ENCODE measurements at places on chromosomes 12 and 14. TPM values are rescaled to one million over a fixed set of nuclear protein-coding genes. Genes with fewer than 3 reads are reported as not detected.

The HRK gene
- total RNA-seq = 0.55 TPM

The RTL1 gene
- total RNA-seq = not detected

The MNAT1 gene
- 79.7 TPM for total RNA-seq

The GYS2 gene
- total RNA-seq = not detected

- no peak overlapping the region for H3K27ac ChIP-seq
- peaks cover 14% of the 10 kb centered on the region for H3K4me1 ChIP-seq
- H3K36me3 ChIP-seq = no peaks in the 10 kb centered on the region
Observed at GRCh38 chr12:56193025-56193578, 3.8 kb upstream of the SMARCC2 start.

GRCh38 chr14:36067428-36068187, 108.9 kb downstream of the PTCSC3 start:
- peaks cover 23% of the 10 kb centered on the region for H3K4me1 ChIP-seq
- no peak overlapping the region for H3K4me3 ChIP-seq
- H3K36me3 ChIP-seq = no peaks in the 10 kb centered on the region
- peak; percentile 53 for DNase-seq

- H3K27me3 ChIP-seq = peaks cover 3% of the 10 kb centered on the region
- H3K4me3 ChIP-seq = no peak overlapping the region
- H3K36me3 ChIP-seq = no peaks in the 10 kb centered on the region
- H3K4me1 ChIP-seq = no peaks in the 10 kb centered on the region
Observed at GRCh38 chr14:94480809-94481208, 4.8 kb upstream of the SERPINA9 start.

DNA sequence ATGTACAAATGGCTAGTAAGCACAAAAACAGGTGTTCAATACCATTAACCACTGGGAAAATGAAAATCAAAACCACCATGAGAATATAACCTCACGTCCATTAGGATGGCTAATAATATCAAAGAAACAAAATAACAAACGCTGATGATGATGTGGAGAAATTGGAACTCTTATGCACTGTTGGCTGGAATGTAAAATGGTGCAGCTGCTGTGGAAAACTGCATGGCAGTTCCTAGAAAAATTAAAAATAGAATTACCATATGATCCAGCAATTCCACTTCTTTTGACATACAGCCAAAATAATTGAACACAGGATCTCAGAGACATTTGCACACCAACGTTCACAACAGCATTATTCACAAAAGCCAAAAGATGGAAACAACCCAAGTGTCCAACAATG, 51.5 kb downstream of the TMPRSS12 start:
- no peaks in the 10 kb centered on the region for H3K36me3 ChIP-seq
- no peak overlapping the region for H3K27ac ChIP-seq
- H3K4me1 ChIP-seq = no peaks in the 10 kb centered on the region
- no peak for DNase-seq
- H3K27me3 ChIP-seq = no peaks in the 10 kb centered on the region
- H3K4me3 ChIP-seq = no peak overlapping the region

DNA sequence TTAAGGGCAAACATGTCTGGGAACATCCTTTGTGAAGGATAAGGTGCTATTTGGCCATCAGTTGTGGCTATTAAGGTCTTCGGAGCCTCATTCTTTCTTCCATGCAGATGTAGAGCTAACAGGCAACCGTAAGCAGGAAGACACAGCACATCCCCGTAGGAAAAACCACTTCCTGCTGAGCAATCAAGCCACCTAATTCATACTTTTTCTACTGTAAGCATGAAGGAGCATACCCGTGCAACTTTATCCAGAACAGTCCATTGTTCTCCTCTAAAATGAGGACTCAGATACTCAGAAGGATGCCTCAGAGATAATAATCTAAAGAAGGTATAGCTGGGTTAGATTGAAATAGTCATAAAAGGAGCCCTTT, 232.0 kb downstream of the PPM1H start:
- H3K27ac ChIP-seq = peak overlapping the region; percentile 74
- H3K27me3 ChIP-seq = no peaks in the 10 kb centered on the region
- H3K4me3 ChIP-seq = no peak overlapping the region
- H3K36me3 ChIP-seq = no peaks in the 10 kb centered on the region

DNA sequence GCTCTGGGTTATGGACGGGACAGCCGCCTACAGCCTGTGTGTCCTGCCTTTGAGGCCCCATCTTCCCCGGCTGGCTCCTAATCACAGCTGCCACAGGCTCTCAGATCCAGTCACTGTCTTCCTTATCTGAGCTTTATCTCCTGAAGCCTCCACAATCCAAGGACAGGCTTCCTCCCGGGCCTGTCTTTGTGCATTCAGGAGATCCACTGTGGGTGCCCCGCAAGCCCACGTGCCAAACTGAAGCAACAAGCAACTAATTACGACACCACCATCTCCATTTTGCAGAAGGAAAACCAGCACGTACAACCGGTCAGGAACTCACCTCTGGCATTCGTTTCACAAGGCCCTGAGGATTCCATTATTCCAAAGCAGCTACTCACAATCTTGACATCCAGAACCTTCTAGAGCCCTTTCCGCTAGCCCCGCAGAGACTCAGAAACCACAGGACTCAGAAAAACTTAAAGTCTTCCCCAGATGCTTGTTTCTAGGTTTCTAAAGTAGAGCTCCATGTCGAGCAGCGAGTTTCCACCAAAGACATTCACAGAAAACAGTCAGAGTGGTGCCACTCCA, 14.0 kb downstream of the SYNE3 start:
- no peaks in the 10 kb centered on the region for H3K36me3 ChIP-seq
- H3K4me1 ChIP-seq = peaks cover 14% of the 10 kb centered on the region
- no peak for DNase-seq
- no peak overlapping the region for H3K4me3 ChIP-seq
- H3K27me3 ChIP-seq = no peaks in the 10 kb centered on the region
- H3K27ac ChIP-seq = no peak overlapping the region

DNA sequence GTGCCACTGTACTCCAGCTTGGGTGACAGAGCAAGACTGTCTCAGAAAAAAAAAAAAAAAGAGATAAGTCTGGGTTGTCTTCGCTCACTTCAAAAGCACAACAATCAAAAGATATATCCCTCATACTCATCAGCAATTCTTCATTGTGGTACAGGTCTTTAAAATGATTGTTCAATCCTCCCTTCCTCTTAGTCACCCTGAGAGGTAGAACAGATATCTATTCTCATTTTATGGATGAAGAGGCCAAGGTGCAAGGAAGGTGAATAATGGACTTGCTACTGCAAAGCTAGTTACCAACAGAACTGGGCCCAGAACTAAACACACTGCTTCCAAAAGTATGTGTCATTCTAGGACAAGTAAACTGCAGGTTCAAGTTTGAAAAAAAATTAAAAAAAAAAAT, 7.1 kb downstream of the ERG28 start:
- peaks cover 22% of the 10 kb centered on the region for H3K36me3 ChIP-seq
- no peak overlapping the region for H3K4me3 ChIP-seq
- no peaks in the 10 kb centered on the region for H3K27me3 ChIP-seq
- H3K4me1 ChIP-seq = peaks cover 13% of the 10 kb centered on the region
- DNase-seq = no peak

GRCh38 chr14:77151918-77152588, 10.5 kb upstream of the ZDHHC22 start:
- no peak overlapping the region for H3K4me3 ChIP-seq
- peaks cover 52% of the 10 kb centered on the region for H3K27me3 ChIP-seq
- peak; percentile 31 for DNase-seq
- no peak overlapping the region for H3K27ac ChIP-seq
- H3K36me3 ChIP-seq = no peaks in the 10 kb centered on the region
- H3K4me1 ChIP-seq = no peaks in the 10 kb centered on the region

DNA sequence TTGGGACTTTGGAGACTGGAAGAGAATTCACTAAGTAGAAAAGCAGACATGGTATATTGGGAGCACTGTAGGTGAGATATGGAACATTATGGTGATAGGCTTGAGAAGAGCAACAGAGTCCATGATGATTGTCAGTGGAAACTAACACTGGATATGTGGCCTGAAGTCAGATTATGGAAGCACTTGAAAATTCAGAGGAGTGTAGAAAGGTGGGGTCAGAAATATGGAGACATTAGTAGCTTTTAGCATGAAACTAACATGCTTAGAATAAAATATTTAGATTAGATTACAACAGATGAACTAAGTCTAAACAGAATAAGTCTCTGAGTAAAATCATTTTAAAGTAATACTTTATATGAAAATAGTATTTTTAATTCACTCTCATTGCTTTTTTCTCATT, 499.1 kb downstream of the TMEM117 start:
- DNase-seq = no peak
- no peaks in the 10 kb centered on the region for H3K27me3 ChIP-seq
- H3K27ac ChIP-seq = no peak overlapping the region
- no peaks in the 10 kb centered on the region for H3K4me1 ChIP-seq

Data from PC-9 (cell line).